Osteoblast (primary cell): ENCODE measurements at places on chromosomes 16 and 17. TPM values are rescaled to one million over a fixed set of nuclear protein-coding genes. Genes with fewer than 3 reads are reported as not detected.

PRAC1 gene
- 0.88 TPM in 1 of 2 replicates, not detected in the other for total RNA-seq

- DNase-seq, result peak; percentile 87
Observed at GRCh38 chr17:78231991-78232858, 794 bp downstream of the TMEM235 start.

- no peak for DNase-seq
Observed at GRCh38 chr16:66477028-66477515, 50.0 kb downstream of the BEAN1 start.

GRCh38 chr17:49343273-49343672 is 18.8 kb downstream of the ZNF652 start:
- DNase-seq, result peak; percentile 47

DNA sequence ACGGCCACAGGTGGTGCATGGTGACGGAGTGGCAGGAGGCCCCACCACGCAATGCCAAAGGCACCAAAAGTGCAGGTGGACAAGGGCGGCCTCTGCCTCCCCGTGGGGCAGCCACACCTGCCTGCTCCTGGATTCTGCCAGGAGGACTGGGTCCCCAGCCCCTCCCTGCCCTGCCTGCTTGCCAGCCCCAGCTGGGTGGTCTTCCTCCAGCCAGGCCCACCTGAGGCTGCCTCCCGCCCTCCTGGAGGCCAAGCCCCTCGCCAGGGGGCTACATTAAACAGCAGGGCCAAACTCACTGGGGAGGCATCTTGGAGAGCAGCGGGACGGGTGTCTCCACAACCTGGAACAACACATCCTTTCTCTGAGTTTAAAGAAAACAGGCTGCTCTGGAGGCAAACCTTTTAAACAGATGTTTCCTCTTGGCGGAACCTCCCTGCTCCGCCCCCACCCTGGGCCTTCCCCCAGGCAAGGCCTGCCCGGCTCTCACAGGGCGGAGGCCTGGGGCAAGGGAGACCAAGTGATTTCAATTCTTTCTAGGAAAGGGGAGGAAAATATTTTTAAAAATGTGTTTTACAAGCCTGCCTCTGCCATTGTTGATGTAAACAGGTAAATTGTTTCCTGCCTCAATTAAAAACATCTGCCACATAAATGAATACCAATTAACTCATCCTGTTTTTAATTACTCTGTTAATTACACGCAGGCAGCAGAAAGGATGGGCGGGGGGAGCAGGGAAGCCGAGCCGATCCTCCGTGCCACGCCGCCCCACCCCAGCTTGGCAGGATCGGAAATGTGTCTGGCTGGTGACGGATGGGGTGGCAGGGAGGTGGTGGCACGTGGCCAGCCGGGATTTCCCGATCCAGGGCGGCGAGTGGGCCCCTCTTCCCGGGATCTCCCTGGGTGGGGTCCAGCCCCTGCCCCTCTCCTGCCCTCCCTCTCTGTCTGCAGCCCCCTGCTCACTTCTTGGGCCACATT is 54.4 kb upstream of the PABPN1L start:
- DNase-seq, result peak; percentile 97
